Anterior cingulate cortex (tissue), 58 donors: ENCODE measurements at places on chromosomes 2 and 18.

DNA sequence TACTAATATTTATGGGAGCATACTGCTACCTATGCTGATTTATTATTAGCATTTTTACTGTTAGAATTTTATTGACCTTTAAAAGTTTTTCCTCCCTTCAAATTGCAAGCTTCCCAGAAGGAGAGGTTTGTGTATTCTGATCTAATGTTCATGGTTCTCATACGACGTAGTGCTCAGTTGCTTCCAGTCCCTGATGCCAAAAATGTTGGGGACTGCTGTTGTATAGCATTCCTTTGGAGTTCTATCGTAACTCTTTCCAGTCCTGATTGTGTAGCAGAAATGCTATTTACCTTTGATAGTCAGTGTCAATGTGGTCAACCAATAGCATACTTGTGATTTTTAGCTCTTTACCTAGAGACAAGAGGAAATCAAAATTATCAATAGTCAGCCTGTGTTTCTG lies 69.5 kb upstream of the ZSWIM2 start:
- no peak for DNase-seq

DNA sequence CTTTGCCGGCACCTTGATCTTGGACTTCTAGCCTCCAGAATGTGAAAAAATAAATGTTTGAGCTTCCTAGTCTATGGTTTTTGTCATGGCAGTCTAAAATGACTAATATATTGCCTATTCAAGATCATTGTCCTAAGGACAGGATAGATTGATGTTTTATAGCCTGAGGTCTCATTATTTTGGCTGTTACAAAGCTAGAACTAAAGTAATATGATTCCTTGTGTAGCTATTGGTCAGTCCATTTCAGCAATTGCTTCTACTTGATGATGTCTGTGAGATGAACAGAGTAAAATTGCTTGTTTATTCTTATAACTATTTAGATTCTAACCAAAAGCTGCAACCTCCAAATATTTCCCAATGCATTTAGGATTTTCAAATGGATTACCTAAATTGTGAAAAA lies 145.0 kb downstream of the HRH4 start:
- DNase-seq, result no peak

DNA sequence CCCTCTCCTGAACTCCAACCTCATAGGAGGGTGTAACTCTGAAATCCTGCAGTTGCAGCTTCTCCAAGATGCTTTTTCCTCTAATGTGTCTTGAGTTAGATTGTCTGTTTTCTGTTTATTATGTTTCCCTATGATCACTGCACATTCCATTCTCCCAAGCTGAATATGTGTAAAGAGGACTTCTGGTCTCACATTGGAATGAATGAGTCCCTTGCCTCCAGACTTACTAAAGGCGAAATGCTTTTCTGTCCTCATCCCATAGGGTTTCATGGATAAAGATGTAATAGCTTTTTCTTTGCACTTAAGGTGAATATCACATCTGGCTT lies 35.5 kb upstream of the CYP27A1 start:
- no peak for DNase-seq

DNA sequence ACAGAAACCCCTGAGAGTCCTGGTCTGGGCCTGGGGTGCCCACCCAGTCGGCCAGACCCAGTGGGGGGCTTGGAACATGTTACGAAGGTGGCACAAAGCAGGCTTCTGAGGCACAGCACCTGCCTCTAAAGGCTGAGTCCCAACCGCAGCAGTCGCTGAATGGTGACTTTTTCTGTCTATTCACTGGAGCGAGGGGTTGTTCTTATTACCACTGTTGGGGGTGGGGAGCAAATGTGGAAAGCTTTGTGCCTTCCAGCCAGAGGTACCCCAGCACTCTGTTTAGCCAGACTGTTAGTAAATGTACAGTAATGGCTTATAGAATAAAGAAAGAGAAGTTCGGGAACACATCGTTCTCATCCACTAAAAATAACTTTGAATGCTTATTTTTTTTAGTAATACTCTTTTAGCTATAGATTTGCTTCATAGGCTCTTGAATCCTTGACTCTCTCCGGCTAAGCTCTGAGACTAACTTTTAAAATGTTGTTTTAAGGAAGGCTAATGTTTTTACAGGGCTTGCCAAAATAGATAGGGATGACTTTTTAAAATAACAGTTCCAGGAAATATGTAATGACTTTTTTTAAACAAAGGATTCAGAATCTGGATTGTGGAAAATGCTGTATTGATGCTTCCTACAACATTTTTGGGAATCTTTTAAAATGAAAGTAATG lies 23.4 kb upstream of the PTPN2 start:
- DNase-seq, result no peak

GRCh38 chr2:29223257-29223656 lies 108.0 kb downstream of the CLIP4 start:
- DNase-seq, result no peak

- no peak for DNase-seq
Measured at GRCh38 chr2:73969356-73969755, 15.4 kb upstream of the TET3 start.

DNA sequence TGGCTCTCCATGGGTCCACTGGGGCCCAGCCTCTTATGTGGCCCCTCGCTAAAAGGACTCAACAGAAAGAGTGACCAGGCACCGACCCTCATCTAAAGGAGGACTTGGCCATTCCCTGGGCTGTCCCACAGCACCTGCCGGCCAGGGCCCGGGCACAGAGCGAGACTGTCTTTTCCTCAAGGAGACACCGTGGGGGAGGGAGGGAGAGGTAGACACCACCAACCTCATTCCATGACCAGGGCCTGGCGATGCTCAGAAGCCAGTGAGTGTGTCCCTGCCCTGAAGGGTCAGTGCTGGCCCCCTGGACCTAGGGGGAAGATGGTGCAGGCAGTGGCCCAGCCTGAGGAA lies 39.8 kb upstream of the ALPP start:
- DNase-seq, result no peak

DNA sequence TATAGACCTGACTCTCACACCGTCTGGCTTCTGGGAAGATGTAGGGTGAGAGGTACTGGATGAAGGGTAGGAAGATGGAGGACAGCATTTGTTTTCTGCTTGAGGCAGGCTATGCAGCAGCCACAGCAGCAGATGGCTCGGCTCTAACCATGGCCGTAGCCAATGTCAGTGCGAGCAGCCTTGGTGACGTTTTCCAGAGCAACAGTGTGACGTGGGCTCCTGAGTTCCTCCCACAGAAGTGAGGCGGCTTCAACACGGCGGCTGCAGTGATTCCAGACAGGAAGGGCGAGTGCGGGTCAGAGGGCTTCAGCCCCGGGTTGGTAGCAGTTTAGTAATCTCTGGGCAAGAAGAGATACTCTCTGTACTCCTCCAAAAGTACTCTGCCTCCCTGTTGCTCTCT lies 133.0 kb upstream of the MYT1L start:
- no peak for DNase-seq

DNA sequence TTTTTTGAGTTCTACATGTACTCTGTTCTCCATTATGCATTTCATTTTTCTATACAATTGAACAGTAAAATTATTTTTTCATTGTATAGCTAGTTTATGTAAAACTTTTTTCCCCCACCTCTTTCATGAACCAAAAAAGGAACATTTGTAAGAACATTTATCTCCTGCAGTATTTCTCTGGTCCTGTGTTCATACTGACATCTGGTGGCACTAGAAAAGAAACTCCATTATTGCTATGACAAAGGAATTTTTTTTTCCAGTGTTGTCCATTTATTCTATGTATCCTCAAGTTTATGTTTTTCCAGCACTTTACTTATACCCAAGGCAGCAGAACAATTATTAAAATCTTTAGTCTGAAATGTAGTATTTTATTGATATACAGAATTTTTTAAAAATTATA lies 27.4 kb upstream of the CHAC2 start:
- DNase-seq, result no peak

- no peak for DNase-seq
Measured at GRCh38 chr2:109123586-109124201, 5.3 kb upstream of the SH3RF3 start.

- no peak for DNase-seq
Measured at GRCh38 chr2:8132351-8132831, 549.5 kb upstream of the ID2 start.

DNA sequence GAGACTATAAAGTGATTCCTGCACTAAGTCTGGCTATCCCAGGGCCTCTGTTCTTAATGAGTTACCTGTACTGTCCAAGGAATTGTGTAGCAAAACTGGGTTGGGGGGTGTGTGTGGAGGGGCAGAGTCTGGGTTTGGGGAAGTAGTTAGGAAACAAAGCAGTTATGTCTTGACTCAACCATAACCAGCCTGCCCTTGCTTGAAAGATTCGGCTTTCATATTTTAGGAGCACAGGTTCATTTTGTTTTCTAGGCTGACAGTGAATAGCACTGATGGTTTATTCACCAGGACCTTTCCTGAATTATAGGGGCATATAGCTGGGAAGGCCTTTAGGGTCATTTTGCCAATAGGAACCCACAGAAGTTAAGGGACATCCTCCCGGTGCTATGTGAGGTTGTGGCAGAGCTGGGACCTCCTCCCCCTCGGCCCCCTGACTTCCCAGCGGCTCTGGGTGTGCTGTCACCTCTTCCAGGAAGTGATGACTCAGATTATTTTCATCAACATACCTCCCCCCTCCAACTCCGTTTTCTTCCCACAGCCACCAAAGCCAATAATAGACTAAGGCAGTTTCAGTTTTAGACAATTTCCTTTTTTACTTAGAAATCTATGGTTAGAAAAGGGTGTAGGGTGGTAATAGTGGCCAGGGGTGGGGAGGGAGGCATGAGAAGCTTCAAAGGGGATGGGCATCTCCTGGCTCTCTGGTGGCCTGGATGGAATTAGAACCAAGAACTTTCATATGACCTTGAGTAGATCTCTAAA lies 44.8 kb downstream of the SETBP1 start:
- no peak for DNase-seq

- no peak for DNase-seq
Measured at GRCh38 chr18:23453680-23454058, 582 bp downstream of the RIOK3 start.

- no peak for DNase-seq
Measured at GRCh38 chr2:238158018-238158508, 707 bp upstream of the ERFE start.

DNA sequence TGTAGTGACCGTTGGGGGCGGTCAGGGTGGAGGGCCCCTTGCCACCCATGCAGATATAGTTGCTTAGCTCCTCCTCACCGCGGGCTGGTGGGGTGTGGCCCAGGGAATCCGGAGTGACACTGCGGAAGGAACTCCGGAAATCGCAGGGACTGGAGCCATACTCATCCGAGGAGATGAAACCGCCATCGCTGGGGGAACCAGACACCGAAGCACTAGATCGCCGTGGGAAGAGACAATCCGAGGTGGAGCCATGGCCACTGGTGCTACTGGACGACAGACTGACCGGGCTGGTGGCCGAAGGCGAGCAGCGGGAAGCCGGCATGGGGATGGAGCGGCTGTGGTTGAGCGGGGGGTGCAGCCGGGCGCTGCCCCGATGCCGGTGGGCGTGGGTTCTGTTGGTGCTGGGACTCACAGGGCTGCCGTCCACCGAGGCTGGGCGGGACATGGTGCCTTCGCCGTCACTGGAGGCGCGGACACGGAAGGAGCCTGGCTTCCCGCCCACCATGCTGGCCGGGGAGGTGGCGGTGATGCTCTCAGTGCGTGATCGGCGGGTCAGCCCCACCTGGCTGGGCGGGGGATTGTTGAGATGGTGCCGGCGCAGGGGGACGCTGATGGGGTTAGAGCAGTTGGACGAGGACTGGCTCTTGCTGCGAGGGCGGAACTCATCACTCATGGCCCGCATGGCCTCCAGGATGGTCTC lies 2.2 kb downstream of the IRS1 start:
- no peak for DNase-seq

GRCh38 chr2:134275058-134275862 lies 21.4 kb downstream of the MGAT5 start:
- no peak for DNase-seq

DNA sequence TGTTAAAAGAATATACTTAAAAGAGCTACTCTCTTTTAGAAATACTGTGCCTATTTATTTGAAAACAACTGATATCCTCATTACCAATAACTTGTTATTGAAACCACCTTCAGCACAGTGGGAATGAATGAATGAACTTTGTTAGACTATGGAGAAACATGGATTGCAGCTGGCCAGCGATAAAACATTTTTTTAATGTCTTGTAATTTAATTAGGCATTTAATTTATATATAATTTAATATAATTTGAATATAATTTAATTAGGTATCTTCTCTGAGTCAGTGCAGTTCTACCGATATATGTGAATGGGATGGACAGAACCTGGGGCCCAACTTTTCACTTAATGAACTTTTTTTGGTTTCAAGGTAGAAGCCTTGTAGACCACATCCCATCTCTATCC lies 94.4 kb downstream of the KCTD18 start:
- DNase-seq, result no peak

DNA sequence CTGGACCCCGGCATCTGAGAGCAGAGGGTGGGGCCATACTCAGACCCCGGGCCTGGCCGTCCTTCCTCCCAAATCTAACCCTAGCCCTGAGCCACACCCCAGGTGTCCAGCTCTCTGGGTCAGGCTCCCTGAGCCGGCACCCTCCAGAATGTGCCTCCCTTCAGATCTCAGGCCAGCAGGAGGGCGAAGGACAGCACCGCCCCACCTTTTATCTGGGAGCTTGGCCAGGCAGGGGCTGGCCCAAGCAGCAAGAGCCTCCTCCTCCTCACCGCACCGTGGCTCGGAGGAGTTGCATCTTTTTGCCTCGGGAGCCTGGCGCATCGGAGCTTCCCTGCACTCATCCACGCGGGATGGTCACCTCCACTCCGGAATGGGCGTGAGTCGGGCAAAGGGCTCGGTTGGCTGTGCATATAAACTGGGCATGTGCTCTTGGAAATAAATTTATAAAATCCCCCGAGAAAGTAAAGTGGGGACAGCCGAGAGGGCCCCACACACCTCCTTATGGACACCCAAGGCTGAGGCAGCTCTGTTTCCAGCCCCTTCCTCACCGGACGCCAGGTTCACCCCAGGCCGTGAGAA lies 69.1 kb upstream of the CTDP1 start:
- DNase-seq, result no peak

DNA sequence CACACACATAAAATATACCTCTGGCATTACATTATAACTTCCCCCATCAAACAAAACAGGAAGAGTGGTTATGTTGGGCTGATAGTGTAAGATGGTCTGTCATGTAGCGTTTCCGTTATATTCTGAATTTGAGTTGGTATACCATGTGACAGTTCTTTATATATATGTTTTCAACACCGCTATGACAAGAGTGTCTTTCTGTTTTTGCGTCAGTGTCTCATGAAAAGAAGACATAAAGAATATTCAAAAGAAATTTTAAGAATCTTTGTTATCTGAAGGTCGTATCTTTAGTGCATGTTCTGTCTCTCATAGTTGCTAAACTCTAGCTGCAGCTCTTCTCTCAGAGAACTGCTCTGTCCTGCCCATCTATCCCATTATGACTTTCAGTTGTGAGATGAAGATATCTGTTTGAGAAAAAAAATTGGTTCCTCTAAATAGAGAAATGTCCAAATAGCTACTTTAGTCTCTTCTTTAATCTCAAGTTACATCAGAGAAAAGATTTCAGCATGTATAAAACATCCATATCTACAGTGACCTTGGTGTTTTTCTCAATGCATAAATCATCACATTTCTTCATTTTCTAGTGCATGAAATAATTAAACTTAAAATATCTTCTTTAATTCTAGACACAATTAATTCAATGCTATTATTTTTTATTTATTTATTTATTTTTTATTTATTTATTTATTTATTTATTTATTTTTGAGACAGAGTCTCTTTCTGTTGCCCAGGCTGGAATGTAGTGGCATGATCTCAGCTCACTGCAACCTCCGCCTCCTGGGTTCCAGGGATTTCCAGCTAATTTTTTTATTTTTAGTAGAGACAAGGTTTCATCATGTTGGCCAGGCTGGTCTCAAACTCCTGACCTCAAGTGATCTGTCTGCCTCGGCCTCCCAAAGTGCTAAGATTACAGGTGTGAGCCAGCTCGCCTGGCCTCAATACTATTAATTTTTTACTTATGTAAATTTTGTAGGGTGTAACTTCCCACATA lies 24.3 kb upstream of the PSME4 start:
- no peak for DNase-seq

GRCh38 chr2:110667071-110667470 lies 10.8 kb downstream of the BUB1 start:
- no peak for DNase-seq
